ENCODE measurements at places on chromosomes 7 and 10.

DNA sequence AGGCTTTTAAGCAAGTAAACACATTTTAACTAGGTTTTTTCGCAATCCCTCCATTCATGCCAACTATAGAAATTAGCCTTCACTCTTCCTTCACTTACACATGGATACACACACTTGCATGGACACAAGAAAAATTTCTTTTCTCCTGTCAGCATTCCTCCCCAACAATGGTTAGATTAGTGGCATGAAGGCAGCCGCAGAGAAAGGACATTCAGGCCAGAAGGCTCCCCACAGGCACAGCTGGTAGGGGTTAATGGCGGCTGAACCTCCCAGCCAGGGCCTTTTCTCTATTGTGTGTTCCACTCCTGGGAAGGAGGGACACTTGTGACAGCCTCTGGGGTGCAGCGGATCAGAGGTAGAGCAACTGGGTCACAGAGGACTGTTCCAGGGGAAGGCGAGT, 255.0 kb upstream of the SP8 start:
- DNase-seq = no peak

GRCh38 chr10:10797513-10797912, 220.2 kb upstream of the CELF2 start:
- peak; percentile 84 for DNase-seq

DNA sequence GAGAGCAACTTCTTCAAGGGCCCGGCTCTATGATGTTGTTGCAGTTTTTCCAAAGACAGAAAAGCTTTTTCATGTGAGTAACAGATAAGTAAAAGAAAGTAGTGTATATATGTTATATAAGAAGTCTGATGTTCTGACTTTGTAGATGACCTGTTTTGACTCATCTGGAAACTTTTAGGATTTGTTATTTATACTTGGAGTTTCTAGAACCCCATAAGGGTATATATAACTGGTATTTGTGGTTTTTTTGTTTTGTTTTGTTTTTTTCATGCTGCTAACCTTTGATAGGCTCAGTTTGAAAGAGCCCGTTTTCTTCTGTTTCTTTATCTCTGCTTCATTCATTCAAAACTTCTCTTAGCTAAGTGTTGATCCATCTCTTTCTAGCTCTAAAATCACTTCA, 7.3 kb downstream of the RPP30 start:
- DNase-seq = no peak

DNA sequence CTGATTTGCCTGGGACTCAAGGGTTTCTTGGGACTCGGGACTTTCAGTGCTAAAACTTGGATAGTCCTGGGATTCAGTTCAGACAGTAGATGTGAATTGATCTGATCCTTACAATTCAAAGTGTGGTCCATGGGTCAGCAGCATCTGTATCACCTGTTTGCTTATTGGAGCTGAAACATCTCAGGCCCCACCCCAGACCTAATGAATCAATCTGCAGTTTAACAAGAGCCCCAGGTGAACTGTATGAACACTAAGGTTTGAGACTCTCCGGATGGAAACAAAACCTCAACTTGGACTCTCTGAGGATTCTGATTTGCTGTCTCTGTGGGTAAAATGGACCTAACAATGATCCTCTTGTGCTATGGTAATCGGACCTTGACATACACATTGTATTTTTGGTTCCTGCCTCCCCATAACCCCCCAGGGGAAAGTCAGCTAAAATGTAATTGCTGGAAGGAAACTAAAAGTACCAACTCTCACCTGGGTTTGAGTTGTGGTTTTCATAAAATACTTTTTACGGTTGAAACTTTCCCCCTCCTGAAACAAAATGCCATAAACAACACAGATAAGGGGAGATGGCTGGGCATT, 11.7 kb downstream of the CYP26A1 start:
- no peak for DNase-seq

- no peak for DNase-seq
Measured at GRCh38 chr7:25718596-25718995, 433.4 kb upstream of the NFE2L3 start.

DNA sequence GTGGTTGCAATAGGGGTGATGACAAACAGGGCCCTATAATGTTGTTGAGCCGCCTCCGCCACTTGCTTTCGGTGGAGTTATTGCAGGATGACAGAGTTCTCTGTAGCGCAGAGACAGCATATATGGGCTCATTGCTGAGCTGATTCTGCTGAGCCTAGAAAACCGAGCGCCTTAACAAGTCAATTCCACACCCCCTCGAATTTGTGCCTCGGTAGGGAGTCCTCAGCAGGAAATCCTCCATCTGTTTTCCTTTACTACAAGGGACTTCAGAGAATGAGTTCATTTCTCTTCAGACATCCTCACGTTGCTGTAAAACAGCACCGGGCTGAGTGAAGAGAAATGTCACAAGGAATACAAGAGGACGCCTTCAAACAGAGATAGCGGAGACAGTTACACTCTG, 90.7 kb upstream of the KIAA1217 start:
- no peak for DNase-seq

DNA sequence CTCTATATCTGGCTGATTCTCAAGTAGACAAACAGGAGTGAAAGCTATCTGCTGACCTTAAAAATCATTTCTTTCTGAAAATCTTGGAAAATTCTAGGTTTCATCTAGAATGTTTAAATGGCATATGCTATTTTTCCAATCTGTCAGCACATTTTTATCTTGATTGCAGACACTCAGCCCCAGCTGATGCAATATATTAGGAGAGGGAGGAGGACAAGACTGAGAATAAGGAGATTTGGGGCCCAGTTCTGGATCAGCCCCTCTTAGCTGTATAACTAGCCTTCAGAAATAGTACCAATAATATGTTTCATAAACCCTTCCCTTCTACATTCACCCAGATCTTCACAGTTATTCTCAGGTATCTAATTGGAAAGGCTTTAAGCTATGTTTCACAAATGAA, 131.2 kb downstream of the HDAC9 start:
- no peak for DNase-seq

GRCh38 chr10:103916254-103916653, 1.7 kb downstream of the STN1 start:
- no peak for DNase-seq

GRCh38 chr10:126803394-126803793, 101.8 kb upstream of the DOCK1 start:
- no peak for DNase-seq

GRCh38 chr10:15228426-15228825, 59.9 kb upstream of the NMT2 start:
- DNase-seq = no peak

DNA sequence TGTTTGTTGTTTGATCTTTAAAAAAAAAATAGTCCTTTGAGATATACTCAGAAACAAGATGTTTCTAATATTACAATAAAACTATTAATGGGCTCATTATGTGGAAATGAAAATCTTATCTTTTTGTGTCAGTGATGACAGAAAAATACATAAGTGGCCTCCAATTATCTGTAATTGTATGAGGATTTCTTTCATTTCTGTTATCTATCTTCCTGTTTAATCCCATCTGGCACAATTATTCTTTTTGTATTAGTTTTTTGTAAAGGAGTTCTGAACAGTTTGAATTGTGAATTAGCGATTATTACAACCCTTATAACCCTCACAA, 270.8 kb downstream of the BBS9 start:
- DNase-seq = no peak
